Neural progenitor cell (in vitro differentiated cells): ENCODE measurements at places on chromosomes 5 and 9. TPM values are rescaled to one million over a fixed set of nuclear protein-coding genes. Genes with fewer than 3 reads are reported as not detected.
A peak's percentile ranks its signal among the peaks of the same experiment; 100 is the strongest.

DNA sequence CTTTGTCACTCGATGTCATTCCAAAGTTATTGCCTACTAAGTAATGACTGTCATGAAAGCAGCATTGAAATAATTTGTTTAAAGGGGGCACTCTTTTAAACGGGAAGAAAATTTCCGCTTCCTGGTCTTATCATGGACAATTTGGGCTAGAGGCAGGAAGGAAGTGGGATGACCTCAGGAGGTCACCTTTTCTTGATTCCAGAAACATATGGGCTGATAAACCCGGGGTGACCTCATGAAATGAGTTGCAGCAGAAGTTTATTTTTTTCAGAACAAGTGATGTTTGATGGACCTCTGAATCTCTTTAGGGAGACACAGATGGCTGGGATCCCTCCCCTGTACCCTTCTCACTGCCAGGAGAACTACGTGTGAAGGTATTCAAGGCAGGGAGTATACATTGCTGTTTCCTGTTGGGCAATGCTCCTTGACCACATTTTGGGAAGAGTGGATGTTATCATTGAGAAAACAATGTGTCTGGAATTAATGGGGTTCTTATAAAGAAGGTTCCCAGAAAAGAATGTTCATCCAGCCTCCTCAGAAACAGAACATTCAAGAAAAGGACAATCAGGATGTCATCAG, 11.3 kb downstream of the TLR4 start:
- no peak for DNase-seq

The PCDHB4 gene
- 1.9 and 2.3 TPM in 2 replicates for total RNA-seq

GRCh38 chr5:169710675-169711074, 73.6 kb downstream of the DOCK2 start:
- DNase-seq: no peak

The WDR31 gene
- 2.5 and 3.2 TPM in 2 replicates for total RNA-seq

- DNase-seq: peak; percentile 45
Observed at GRCh38 chr9:117247266-117247665, 167.6 kb downstream of the ASTN2 start.

DNA sequence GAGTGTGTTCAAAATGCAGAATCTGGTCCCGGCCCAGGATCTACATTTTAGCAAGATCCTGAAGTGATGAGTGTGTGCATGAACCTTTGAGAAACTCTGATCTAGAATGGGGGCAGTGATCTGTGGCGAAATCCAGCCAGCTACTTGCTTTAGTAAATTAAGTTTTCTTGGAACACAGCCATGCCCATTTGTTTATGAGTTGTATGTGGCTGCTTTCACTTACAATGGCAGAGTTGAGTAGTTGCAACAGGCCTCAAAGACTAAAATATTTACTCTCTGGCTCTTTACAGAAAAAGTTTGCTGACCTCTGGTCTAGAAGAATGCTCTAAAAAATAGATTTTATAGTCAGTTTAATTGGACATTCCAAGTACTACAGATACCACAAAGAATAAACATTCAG, 588.3 kb downstream of the BNC2 start:
- DNase-seq: no peak

- no peak for DNase-seq
Observed at GRCh38 chr9:124809211-124809610, 32.3 kb downstream of the OLFML2A start.

GRCh38 chr9:101333490-101333889, 51.3 kb downstream of the BAAT start:
- no peak for DNase-seq

The IQGAP2 gene
- total RNA-seq: 20.9 and 37.7 TPM in 2 replicates

The DND1 gene
- total RNA-seq: 0.37 and 1.1 TPM in 2 replicates

GRCh38 chr9:104319685-104320084, 184.4 kb upstream of the OR13F1 start:
- DNase-seq: no peak

DNA sequence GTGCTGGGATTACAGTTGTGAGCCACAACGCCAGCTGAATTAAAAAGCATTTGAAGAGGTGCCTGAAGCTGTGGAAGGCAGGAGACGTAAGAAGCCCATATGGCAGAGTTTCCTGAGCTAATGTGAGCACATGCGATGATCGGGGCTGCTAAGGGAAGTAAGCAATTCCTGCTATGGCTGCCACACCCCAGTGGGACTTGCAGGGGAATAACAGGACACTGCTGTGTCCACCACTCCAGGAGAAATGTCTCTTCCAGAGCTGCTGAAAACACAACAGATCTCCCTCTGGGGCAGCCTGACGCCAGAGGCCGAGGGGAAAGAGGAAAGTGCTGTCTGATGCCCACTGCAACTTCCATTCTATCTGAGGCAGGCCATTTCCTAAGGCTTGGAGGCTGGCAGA, 46.2 kb upstream of the ANKRD55 start:
- no peak for DNase-seq

- DNase-seq: no peak
Observed at GRCh38 chr5:164578911-164579310, 1073.5 kb downstream of the MAT2B start.

The TOPORS gene
- total RNA-seq: 33.9 and 51.3 TPM in 2 replicates

DNA sequence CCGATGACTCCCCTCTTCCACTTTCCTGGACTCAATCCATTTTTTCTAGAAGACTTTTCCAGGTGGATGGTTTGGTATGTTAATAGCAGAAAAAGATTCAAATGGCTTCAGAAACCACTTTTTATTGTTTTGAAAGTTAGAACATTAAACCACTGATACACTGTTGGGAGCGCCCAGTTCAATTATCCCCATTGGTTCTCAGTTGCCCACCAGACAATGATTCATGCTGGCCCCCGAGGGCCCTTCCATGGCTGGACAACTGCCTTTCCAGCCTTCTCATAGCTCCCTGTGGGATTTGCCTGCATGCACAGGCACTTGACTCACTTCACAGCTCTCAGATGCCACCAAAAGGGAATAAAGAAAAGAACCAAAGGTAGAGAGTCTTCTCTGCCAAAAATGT, 21.3 kb upstream of the ANKRD34B start:
- DNase-seq: no peak

GRCh38 chr5:59001154-59001553, 418.3 kb downstream of the RAB3C start:
- no peak for DNase-seq

The LHX3 gene
- total RNA-seq: not detected in 2 replicates

The NIPSNAP3A gene
- total RNA-seq: 31.9 and 55.3 TPM in 2 replicates

DNA sequence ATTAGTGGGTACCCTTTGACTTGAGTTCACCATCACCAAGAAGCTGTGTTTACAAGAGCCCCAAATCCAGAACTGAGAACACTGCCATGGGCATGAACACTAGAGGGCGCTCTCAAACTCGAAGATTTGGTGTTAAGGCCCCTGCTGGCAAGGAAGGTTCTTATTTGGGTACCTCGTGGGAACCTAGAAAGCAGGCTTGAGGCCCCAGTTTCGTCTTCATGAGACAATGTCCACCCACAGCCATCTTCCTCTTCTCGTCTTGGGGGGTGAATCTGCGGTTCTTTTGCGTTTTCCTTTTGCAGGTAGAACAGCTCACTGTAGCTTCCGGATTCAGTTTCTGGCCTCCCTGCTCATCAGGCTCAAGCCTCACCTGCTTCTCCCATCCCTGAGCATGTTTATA, 184.0 kb downstream of the SEMA5A start:
- peak; percentile 86 for DNase-seq

DNA sequence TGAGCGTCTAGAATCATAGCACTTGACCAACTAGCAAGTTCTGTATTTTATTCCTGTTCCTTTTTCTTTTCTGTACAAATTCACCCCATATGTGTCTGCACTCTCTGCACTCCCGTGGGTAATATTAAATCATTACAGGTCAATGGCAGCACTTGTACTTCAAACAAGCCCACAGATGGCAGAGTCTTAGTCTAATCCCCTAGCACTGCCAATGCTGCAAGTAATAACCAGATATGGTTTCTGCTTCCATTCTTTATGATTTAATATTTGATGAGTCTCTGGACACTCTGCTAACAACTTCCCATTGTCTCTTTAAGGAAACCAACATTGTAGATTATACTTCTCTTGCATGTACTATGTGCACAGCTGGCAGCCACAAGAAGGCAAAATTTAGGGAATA, 343.8 kb upstream of the CHD1 start:
- DNase-seq: no peak

- DNase-seq: no peak
Observed at GRCh38 chr9:69036799-69037198, 1.2 kb downstream of the FXN start.

GRCh38 chr5:61623401-61624069, 291.5 kb downstream of the ZSWIM6 start:
- DNase-seq: peak; percentile 63

DNA sequence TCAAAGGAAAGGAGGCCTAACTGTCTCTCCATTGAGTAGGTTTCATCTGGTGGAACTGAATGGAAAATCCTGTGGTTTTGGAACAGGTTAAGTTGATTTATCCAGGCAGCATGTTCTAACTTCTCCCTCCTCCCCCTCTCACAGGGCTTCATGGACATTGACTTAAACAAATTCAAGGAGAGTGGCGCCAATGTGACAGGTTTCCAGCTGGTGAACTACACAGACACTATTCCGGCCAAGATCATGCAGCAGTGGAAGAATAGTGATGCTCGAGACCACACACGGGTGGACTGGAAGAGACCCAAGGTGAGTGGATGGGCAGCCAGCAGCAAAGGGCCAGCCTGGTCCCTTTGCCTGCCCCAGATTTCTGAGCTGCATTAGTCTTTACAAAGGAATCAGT, 183.9 kb downstream of the GRIA1 start:
- no peak for DNase-seq

DNA sequence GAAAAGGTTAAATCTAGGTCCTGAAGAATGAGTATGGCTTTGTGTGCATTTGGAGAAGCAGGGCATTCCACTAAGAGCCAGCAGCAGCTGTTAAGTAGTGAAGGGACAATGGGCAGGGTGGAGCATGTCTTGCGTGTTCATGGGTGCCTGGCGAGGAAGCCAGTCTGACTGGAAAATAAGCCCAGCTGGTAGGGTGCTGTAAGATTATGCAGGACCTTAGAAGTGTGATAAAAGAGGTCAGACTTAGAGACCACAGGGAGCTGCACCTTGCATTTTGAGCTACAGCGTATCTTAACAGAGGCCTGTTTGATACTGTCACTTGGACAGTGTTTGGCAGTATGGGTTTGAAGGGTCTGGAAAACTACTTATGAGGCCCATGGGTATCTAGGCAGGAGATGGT, 131.7 kb upstream of the ELL2 start:
- no peak for DNase-seq

GRCh38 chr9:72257814-72258213, 107.2 kb downstream of the ZFAND5 start:
- no peak for DNase-seq

DNA sequence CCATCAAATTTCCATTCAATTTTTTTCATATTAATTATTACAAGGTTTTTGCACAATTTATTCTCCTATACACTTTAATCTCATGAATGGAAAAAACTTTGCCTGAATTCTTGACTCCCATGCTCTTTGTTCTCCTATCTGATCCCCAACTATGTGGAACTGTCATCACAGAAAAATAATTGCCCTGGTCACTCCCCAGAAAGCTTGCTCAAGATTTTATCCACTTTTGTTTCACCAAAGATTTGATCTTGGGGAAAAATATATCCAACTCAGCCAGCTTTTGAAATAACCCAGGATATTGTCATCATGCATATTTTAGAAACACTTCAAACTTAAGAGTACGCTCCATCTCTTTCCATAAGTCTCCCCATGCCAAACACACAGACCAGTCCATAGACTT, 77.7 kb upstream of the PPP2R2B start:
- no peak for DNase-seq

DNA sequence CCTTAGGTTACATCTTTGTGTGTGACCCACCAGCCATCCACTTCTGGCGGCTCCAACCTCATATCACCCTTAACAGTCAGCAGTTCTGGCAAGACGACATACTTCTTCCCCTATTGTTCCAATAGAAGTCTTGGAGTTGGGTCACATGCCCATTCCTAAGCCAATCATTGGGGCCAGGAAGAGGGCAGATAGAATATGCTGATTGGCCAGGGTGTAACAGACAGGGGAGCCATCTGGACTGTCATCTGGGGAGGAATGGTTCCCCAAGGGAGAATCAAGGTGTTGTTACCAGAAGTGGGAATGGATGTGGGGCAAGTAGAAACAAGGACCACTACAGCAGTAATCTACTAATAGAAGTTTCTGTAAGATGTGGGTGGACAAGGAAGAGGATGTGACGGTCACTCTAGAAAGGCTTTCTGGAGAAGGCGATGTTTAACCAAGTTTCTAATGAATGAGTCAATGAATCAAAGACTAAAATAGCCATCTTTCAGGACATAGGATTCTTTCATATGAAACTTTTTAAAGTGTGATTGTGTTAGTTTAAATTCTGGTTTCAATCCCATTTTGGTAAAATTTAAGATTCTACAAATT, 200.4 kb downstream of the ARHGAP26 start:
- no peak for DNase-seq
